ENCODE measurements at places on chromosomes 3 and 15.

DNA sequence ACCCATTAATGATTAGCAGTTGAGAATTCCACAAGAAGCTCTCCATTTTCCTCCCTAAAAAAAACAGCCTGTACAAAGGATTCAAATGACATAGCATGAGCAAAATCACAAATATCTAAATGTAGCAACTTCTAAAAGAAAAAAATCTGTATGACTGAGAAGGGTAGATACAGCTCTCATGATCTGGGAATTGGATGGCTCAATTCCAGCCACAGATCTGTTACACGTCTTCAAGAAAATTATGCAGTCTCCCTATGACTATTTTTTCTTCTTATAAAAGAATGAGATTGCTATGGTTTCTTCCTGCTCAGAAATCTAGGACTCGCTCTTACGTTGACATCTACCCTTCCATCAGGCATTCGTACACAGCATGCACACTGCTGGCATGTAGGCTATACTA lies 71.5 kb downstream of the PLCH1 start:
- H3K4me3 ChIP-seq, result no peak overlapping the region
- no peak overlapping the region for H3K27ac ChIP-seq
- DNase-seq, result no peak
- H3K27me3 ChIP-seq, result no peaks in the 10 kb centered on the region

DNA sequence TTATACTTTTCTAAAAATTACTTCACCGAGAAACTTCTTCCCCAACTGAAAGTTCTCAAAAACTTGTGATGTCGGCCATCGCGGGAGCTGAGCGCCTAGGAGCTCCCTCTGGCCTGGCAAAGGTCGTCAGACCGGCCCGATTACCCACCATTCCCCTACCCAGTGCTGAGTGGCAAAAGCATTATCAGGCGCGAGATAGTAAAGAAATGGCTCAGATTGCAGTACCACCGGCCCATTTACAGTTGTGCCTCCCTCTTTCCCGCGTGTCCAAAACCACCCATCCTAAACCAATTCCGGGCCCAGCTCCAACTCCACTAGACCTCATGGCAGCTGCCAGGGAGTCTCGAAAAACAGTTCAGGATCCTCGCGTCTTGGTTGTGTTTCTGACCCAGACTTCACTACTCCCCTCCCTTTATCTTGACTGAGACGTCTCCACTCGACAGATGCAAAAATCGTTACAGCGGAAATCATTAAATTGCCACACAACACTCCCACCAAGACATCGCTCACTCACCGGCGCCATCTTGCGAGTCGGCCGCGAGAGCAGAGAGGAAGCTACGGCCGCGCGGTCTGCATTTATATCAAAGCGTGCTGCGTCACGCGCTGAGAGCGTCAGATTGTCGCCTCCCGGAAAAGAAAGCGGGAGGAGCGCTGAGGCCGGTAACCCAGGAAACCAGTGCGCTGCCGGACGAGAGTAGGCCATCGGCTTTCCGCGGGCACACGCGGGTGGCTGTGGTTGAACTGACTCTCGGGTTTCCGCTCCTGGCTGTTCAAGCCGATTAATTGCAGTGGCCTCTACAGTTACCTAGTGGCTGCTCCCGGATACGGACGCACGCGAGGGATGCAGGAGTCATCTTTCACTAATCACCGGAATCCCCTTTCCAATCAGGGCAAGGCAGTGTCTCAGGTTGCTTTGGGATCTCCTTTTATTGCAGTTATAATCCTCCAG lies at the start of gene RPL22L1:
Gene RPL22L1 (minus strand): TSS at position 551 of the 949 bp plus-strand sequence. CDS start 28 bp downstream, at position 523.
- peak within 1 kb of the TSS; percentile 98 for H3K27ac ChIP-seq
- peak; percentile 93 for DNase-seq
- H3K4me1 ChIP-seq, result peaks cover 7% of the 10 kb centered on the region
- peaks cover 2% of the 10 kb centered on the region for H3K27me3 ChIP-seq
- H3K4me3 ChIP-seq, result peak within 1 kb of the TSS; percentile 96

GRCh38 chr3:158084651-158085050 lies 21.6 kb downstream of the SHOX2 start:
- H3K27ac ChIP-seq, result no peak overlapping the region
- no peaks in the 10 kb centered on the region for H3K36me3 ChIP-seq
- DNase-seq, result no peak
- H3K27me3 ChIP-seq, result peaks cover 5% of the 10 kb centered on the region
- H3K4me1 ChIP-seq, result peaks cover 14% of the 10 kb centered on the region

GRCh38 chr3:159586571-159587202 lies 401.9 kb upstream of the IL12A start:
- peak; percentile 62 for DNase-seq
- no peak overlapping the region for H3K27ac ChIP-seq
- H3K4me3 ChIP-seq, result no peak overlapping the region
- no peaks in the 10 kb centered on the region for H3K4me1 ChIP-seq
- no peaks in the 10 kb centered on the region for H3K36me3 ChIP-seq

DNA sequence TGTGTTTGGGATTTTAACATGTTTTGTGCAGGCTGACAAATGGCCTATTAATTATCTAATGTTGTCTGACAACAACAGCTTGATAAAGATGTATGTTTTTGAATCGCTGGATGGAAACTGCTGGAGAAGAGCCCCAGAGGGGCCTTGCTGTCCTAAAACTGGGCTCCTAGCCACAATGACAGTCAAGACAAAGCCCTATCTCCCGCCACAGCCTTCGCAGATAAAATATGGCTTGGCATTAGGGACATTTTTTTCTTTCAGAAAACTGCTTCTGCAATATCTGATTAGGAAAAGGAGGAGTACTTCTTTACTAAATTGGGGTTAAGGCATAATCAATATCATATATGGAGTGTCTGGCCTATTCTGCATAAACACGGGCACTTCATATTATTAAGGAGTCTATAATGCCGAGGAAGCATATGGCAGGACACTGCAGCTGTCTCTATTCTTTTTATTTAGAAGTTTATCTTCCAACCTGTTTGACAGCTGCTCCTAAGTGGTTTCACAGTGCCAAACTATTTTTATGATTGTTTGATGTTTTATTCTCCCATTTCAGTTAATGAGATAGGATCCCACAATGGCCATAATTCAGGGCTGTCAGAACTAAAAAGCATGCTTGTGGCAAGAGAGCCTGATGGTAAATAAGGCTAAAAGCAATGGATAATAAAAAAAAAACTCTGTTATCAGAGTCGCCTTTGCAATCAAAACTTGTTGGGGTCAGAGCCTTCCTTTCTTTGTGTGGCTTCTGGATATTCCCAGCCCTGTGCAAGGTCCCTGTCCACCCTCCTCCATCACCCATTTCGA lies 210.1 kb downstream of the MECOM start:
- peaks cover 2% of the 10 kb centered on the region for H3K27me3 ChIP-seq
- no peak overlapping the region for H3K27ac ChIP-seq

DNA sequence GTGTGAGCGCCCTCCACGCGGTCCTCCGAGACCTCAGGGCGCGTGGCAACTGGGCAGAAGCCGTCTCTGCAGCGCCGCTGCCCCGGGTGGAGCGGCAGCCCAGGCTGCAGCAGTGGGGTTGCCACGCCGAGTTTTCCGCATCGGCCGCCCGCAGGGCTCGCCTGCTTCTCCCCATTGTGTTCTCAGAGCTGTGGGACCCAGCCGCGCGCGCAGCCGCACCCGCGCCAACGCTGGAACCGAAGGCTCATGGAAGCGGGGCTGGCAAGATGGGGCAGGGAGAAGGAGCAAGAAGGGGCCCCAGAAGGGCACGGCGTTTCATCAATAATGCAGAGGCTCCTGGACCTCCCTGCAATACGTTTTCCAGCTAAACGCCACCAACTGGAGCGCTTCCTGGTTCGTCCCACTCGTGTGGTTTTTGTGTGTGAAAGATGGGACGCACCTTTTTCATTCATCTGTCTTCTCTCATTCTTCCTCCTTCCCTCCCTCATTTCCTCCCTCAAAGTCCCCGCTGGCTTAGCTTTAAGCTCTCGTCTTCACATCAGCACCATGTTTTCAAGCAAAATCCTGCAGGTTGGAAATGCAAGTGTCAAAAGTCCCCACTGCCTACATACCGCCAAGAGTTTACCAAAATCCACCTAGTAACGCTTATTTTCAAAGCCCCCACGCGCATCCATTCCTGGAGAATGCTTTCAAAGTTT lies 1.2 kb downstream of the ROBO1 start:
- no peak overlapping the region for H3K27ac ChIP-seq
- H3K36me3 ChIP-seq, result no peaks in the 10 kb centered on the region
- DNase-seq, result peak; percentile 56
- peaks cover 2% of the 10 kb centered on the region for H3K27me3 ChIP-seq

DNA sequence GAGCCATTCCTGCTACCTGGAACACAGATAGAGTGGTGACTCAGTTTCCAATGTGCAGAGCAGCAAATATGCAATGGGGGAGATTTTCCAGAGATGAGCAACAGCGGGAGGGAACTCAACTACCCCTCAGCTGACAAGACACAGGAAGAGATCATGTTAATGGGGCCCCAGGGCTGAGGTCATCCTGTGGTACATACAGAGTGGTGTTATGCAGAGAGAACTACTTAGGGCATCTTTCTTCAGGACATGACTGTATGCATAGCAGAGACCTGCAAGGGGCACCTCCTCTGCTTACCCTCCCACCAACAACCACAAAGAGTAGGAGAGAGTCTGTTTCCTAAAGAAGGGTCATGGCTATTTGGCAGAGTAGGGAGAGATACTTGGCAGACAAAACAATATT lies 6.8 kb upstream of the TBC1D5 start:
- no peaks in the 10 kb centered on the region for H3K36me3 ChIP-seq
- no peak for DNase-seq
- H3K4me1 ChIP-seq, result no peaks in the 10 kb centered on the region
- no peak overlapping the region for H3K4me3 ChIP-seq
- no peaks in the 10 kb centered on the region for H3K27me3 ChIP-seq
- H3K27ac ChIP-seq, result no peak overlapping the region

- no peak for DNase-seq
- no peaks in the 10 kb centered on the region for H3K27me3 ChIP-seq
- H3K36me3 ChIP-seq, result no peaks in the 10 kb centered on the region
- no peak overlapping the region for H3K4me3 ChIP-seq
These were observed 70.6 kb downstream of the SMAD6 start for GRCh38 chr15:66772604-66773128.

DNA sequence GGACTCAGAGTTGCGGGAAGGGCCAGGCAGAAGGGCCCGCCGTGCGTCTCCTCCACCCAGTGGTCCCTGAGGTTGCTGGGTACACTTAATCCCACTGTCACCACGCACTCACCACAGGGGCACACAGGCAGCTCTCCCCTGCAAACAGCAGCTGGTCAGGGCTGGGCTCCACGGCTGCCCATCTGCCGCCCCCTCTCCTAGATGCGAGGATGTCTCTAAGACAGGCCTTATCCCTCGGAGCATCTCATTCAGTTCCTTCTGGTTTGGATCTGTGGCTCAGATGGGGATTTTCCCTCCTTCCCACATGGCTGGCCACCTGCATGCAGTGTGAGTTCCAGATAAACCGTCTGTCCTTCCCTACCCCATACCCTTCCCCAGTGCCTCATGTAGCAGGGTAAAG lies 26.3 kb downstream of the MRPS11 start:
- H3K4me3 ChIP-seq, result peak overlapping the region; percentile 46
- peaks cover 23% of the 10 kb centered on the region for H3K27me3 ChIP-seq
- peaks cover 30% of the 10 kb centered on the region for H3K4me1 ChIP-seq
- peak; percentile 72 for DNase-seq
- H3K36me3 ChIP-seq, result peaks cover 5% of the 10 kb centered on the region

DNA sequence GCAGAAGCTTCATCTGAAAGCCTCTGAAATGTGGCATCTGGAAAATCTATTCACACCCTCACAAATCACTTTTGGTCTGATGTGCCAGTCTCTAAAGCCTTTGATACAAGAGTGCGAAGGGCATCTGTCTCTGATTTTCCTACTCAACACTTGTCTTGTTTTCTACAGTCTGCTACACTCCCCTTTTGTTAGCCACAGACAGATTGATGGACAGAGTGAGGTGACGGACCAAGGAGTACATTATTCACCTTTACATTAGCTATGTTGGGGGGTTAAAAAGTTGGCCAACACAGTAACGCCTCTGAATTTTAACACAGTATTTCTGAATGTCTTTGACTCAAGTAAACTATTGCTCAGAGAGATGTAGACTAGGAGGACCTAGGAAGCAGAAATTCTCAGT lies 63.1 kb downstream of the TNIK start:
- H3K27me3 ChIP-seq, result no peaks in the 10 kb centered on the region
- no peak for DNase-seq
- H3K36me3 ChIP-seq, result no peaks in the 10 kb centered on the region
- H3K4me1 ChIP-seq, result peaks cover 9% of the 10 kb centered on the region
- H3K27ac ChIP-seq, result no peak overlapping the region
- no peak overlapping the region for H3K4me3 ChIP-seq

DNA sequence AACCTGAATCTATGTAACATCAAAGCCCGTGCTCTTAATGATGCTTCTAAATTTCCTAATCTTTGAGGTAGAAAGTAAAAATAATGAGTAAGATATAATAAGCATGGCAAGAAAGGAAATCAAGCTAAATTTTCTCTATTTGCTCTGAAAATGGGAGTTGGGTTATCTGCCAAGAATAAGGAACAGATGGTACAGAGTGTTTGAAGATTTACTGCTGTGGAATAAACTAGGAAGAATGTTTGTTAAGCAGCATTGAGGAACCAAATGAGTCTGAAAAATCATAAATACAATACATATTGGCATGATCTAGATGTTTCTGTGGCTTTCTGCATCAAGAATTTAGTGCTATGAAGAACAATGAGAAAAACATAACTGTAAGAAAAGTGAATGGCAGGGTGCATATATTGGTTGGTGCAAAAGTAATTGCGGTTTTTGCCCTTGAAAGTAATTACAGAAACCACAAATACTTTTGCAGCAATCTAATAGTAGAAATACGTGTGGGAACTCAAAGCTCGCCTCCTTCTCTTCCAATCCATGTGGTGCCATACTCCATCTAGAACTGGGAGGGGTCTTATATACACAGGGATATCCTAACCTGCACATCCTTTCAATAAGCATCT lies 87.6 kb downstream of the SUCNR1 start:
- H3K4me3 ChIP-seq, result no peak overlapping the region
- no peak overlapping the region for H3K27ac ChIP-seq
- peaks cover 6% of the 10 kb centered on the region for H3K4me1 ChIP-seq
- H3K36me3 ChIP-seq, result no peaks in the 10 kb centered on the region
- H3K27me3 ChIP-seq, result no peaks in the 10 kb centered on the region

GRCh38 chr15:70254311-70254869 lies 156.7 kb upstream of the TLE3 start:
- no peak for DNase-seq
- H3K27ac ChIP-seq, result no peak overlapping the region
- peaks cover 12% of the 10 kb centered on the region for H3K27me3 ChIP-seq

DNA sequence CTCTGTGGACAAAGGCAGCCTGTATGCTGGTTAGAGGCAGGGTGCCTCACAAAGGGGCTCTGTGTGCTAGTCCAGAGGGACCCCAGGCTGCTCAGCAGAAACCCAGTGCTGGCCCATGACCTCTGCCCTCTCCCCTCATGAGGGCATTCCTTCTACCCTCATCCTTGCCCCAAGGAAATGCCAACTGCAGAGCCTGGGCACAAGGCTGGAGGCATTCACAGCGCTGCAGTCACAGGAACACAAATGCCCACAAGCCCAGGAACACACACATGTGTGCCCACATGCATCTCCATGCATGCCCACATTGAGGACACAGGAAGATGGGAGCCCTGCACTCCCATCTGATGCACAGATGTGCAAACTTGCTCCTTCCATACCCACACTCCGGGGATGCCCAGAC lies 3.8 kb downstream of the INKA1 start:
- H3K27me3 ChIP-seq, result peaks cover 13% of the 10 kb centered on the region
- no peak for DNase-seq
- no peaks in the 10 kb centered on the region for H3K36me3 ChIP-seq
- no peak overlapping the region for H3K4me3 ChIP-seq
- peaks cover 11% of the 10 kb centered on the region for H3K4me1 ChIP-seq

GRCh38 chr3:13886593-13887129 lies 6.8 kb upstream of the WNT7A start:
- H3K4me1 ChIP-seq, result no peaks in the 10 kb centered on the region
- peaks cover 17% of the 10 kb centered on the region for H3K27me3 ChIP-seq
- DNase-seq, result no peak
- no peak overlapping the region for H3K27ac ChIP-seq
- H3K36me3 ChIP-seq, result no peaks in the 10 kb centered on the region
